ENCODE measurements at places on chromosomes 3 and 15.

DNA sequence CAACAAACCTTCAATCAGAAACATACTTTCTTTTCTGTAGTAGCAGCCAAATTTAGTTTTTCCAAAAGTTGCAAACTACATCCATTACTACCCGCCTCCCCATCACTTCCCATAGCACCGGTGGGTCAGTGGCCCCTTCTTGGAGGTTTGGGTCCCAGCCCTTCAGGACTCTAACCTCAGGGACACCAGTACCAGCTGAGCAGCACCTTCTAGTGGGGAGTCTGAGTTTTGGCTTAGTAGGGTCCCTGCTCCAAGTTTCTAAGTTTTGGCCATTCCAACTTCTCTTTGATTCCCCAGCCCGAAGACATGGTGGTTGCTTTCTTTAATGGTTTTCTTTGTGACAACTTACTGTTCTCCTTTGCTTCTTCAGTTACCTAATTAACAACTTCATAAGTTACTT, 160.6 kb downstream of the ECT2 start:
- DNase-seq = no peak

GRCh38 chr15:59313641-59314332, 58.9 kb downstream of the MYO1E start:
- no peak for DNase-seq

DNA sequence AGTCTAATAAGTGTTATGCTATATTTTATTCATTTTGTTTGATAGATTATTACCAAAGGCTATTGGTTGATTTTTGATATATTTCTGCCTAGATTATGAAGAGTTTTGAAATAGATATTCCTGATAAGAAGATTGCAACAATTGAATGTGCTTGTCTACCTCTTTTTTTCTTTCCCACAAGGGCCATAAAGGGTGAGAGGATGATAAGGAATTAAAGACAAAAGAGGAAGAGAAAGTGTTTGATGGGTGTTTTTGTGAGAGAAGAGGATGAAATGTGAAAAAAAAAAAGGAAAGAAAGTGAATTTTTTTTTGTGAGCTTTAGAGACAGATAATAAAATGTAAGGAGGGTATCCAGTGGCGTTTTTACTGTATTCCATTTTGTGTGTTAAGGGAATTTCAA, 244.4 kb downstream of the CHST2 start:
- DNase-seq = no peak

DNA sequence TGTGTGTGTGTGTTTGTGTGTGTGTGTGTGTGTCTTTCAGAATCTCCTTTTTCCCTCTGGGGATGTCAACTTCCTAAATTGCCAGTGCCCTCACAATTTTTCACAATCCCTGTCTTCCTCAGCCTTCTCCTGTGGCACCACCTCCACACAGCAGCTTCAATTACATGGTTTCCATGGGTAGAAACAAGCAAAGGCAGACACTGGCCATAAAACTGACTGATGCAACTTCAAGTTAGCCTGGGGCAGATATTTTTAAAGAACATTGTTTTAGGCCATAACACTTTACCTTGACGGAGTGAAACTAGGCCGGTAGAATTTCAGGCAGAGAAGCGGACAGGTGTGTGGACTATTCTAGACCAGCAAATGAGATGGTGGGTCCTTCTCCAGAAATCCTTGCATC, 405.8 kb upstream of the SUCLG2 start:
- no peak for DNase-seq

DNA sequence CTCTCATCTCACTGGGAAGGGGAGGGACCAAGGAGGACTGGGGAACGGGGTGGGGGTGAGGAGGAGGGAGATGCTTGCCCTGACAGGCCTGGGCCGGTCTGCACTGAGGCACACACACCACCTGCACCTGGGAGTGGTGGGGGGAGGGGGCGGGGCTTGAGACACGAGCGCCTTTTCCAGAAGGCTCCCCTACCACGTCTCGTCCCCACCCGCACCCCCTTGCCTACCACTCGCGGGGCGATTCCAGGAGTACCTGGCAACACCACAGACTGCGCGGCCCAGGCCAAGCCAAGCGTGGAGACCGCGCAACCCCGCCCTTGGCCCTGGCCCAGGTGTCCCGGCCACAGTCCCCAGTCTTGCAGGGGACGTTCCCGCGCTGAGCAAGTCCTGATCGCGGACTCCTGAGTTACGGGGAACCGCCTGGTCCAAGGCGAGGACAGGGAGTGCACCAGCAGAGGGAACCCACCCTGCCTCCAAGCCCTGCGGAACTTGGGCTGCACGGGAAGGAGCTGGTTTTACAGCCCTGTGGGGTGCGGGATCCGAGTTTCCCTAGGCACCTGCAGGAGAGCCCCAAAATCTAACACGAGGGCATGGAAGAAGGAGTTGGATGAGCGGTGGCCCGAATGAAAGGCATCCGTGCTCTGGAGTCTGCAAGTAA, 68.1 kb upstream of the SH3GL3 start:
- DNase-seq = no peak

DNA sequence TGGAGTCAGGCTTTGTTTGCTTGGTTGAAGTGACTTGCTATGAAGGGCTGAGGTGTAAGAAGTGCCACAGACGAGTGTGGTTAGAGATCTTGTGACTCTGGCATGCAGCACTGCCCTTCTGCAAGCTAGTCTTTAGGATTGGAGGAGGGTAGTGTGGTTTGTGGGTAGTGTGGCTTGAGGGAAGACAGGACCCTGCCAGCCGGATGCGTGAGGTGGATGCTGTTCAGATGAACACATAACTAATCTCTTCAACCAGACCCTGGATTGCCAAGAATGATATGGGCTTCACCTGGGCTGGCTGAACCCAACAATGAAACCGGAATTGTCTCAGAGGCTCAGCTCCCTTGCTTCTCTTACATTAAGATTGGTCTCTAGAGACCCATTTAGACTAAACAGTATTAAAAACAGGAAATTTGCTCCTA, 32.7 kb downstream of the STARD9 start:
- no peak for DNase-seq

DNA sequence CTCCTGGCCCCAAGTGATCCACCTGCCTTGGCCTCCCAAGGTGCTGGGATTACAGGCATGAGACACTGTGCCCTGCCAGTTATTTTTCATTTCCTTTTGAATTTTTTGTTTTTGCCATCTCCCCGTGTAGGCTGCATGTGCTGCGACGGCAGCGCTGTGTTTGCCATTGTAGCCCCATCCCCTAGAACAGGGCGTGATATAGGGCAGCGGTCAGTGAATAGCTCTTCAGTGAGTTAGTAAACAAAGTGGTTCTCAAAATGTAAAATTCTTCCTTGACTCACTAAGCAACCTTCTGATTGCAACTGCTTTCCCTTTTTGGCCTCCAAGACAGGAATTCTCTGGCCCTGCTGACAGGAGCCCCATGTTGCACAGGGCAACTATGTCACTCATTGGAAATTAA, 138.1 kb upstream of the CTDSPL start:
- no peak for DNase-seq

GRCh38 chr15:25772500-25772899, 90.6 kb downstream of the ATP10A start:
- DNase-seq = no peak

DNA sequence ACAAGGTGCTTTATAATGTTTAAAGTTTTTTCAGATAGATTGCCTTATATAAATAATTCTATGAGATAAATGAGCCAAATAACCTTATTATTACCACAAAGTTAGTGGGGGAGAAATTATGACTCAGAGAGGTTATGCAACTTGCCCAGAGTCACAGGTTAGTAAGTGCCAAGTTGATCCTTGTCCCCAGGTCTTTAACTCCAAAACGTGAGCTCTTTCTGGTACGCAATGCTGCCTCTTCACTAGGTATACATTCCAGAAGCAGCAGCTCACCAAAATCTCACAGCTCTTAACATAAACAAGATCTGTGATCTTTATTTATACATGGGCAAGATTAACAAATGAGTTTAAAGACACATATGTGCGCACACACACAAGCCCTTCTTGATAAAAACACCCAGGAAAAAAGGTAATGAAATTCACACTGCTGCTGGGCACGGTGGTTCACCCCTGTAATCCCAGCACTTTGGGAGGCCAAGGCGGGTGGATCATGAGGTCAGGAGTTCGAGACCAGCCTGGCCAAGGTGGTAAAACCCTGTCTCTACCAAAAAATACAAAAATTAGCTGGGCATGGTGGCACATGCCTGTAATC, 59.8 kb upstream of the NR2F2 start:
- DNase-seq = no peak

DNA sequence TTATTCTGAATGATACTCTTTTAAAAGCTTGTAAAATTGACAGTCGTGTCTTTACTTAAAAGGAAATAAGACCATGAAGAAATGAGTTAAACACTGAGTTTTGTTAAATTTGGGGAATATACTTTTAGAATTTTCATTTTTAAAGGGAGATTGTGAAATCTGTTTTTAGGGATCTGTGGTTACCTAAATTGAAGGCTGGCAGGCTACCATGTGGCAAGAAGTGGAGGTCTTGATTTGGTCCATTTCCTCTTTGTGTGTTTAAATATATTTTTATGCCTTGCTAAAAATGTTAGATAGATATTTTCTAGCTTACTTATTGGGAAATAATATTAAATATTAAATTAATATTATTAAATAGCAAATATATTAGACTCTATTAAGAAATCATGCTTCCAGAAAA, 36.6 kb upstream of the SLC22A13 start:
- DNase-seq = no peak

DNA sequence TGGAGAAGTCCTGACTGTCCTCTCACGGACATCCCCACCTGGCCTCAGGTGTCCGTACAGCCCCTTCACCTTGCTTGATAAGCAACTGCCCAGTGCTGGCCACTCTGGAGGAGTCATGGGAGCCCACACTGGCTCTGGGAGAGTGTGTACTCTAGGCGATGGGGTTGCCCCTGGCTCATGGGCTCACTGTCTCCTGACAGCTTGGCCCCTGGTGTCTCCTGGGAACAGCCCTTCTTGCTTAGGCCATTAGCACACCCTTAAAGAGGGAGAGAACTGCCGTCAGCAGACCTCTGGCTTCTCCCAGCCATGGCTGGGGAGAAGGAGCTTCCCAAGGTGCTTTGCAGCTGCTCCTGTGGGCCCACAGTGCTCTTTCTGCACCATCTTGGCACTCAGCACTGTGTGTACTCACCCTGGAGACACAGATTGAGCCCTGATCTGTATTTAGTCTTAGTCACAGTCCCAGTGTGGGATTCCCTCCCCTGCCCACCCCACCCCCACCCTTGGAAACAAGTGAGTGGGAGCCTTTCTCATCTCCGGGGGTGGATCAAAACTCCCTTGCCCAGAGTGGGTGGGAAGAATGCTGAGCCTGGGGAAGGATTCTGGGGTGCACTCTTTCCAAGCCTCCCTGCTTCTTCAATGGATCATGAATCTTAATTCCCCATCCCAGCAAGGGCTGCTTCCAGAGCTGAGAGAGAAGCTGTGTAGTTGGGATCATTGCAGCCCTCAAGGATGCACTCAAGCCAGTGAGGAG, 83.5 kb upstream of the ADPGK start:
- no peak for DNase-seq

DNA sequence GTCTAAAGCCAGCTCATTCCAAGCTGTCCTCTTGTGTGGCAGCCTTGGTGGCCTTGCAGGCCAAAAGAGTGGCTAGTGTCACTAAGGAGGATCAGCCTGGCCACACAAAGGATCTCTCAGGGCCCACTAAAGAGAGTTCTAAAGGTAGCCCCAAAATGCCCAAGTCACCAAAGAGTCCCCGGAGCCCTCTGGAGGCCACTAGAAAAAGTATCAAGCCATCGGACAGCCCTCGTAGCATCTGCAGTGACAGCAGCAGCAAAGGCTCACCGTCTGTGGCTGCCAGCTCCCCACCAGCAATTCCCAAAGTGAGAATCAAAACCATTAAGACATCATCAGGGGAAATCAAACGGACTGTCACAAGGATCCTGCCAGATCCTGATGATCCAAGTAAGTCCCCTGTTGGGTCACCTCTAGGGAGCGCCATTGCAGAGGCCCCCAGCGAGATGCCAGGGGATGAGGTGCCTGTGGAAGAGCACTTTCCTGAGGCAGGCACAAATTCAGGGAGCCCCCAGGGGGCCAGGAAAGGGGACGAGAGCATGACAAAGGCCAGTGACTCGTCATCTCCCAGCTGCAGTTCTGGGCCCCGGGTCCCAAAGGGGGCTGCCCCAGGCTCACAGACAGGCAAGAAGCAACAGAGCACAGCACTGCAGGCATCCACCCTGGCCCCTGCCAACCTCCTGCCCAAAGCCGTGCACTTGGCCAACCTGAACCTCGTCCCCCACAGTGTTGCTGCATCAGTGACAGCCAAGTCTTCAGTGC, 33.5 kb upstream of the ALPK3 start:
- no peak for DNase-seq

DNA sequence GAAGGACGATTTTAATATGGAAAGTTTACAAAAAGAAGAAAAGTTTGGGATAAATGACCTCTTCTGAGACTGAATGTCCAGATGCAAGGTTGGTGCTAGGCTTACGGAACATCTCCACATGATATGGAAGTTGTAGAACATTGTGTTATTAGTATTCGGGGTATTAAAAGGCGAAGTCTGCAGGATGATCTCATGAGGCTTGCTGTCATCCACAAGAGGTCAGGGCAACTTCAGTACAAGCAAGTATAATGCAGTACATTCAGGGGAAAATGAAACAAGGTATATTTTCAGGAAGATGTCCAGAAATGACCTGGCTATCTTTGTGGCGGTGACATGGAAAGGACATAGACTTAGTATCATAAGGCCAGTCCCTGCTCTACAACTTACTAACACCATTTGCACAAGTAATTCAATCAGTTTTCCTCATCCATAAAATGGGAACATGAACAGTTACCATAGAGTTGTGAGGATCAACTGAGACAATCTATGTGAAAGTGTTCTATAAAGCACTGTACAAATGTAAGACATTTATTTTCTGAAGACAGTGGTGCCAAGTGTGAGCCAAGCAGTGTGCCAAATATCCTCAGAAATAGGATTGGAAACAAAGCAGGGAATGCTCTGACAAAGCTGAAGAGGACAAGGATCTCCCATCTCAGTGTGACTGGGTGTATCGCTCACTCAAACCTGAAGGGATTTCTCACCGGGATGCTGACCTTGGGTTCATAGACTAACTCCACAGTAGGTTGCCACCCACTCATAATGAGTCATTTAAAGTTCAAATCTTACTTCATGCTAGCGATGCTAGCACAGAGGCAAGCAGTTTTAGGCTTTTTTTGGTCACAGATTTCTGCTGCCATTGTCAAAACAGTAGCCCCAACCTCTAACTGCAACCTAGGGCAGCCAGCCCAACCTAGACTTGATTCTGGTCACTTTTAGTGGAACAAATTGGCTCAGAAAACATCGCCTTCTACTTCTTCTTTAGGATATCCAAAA, 118.3 kb downstream of the TIGIT start:
- DNase-seq = no peak

- no peak for DNase-seq
Observed at GRCh38 chr15:68564173-68564572, 14.6 kb upstream of the CORO2B start.

DNA sequence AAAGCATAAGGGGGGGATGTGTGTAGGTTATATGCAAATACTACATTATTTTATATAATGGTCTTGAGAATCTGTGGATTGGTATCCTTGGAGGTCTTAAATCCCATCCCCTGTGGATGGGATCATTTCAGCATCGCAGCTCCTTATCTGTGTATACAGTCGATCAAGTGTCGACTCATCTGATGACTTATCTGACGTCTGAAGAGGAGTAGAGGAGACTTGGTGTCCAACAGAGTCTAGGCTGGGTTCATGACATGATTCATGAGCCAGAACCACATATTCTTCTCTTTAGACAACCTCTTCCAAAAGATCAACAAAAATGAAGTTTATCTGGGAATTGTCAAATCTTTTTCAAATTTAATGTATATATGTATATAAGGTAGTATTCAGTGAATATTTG, 220.7 kb downstream of the NR2F2 start:
- no peak for DNase-seq

All from stimulated activated CD4-positive, alpha-beta T cell treated with anti-CD3 and anti-CD28 coated beads, Interleukin-15, amount 100 ng/mL, for 1 hour (primary cell).